ENCODE measurements at places on chromosomes 7 and 10.
A peak's percentile ranks its signal among the peaks of the same experiment; 100 is the strongest.

GRCh38 chr7:43484678-43485395 is 98.1 kb upstream of the STK17A start:
- peak; percentile 74 for DNase-seq

GRCh38 chr10:49518982-49519578 is 19.8 kb downstream of the ERCC6 start:
- peak; percentile 67 for DNase-seq

DNA sequence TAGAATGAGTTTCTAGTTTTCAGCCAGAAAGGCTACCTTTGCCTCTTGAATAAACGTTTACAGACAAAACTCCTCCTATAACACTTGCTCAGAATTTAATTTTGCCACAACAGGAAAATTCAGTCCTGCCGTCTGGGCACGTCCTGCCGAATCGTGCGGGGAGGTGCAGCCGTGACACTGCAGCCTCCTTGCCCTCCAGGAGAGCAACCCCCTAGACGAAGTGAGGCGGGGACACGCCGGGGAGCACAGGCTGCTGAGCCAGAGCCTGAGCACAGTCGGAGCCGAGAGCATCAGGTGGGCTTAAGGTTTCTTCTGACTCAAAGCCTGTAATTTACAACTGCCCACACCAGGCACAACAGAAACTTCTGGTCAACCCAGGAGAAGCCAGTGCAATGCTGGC is 102.3 kb downstream of the DYNC2I1 start:
- DNase-seq = no peak

DNA sequence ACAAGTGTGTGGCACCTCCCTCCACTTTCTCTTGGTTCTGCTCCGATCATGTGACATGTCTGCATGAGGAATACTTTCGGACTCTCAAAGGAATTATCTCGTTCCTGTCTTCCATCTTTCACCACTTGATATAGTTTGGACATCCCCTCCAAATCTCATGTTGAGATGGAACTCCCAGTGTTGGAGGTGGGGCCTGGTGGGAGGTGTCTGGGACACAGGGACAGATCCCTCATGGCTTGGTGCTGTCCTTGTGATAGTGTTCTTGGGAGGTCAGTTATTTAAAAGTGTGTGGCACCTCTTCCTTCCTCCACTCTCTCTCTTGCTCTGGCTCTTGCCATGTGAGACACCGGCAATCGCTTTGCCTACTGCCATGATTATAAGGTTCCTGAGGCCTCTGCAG is 166.4 kb downstream of the GFRA1 start:
- no peak for DNase-seq

GRCh38 chr10:19803676-19804075 is 12.6 kb upstream of the PLXDC2 start:
- no peak for DNase-seq
